NCI-H2107 (cell line): ENCODE measurements at places on chromosomes 2 and 18.

DNA sequence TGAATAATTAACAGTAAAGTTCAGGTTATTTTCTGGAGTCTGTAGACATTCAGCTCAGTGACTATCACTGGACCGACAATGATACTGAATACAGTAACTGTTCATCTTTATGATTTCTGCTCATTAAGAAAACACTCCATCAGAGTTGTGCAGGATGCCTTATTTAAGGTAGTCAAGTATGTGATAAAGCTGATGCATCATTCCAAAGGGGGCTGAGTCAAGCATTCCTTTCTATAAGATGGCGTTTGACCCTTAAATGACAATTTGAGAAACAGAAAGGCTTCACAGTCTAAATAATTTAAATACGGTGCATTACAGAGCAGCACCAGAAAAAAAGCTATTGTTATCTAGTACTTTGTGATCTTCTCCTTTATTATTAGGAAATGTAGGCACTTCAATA is 131.1 kb downstream of the CDH2 start:
- DNase-seq: no peak

DNA sequence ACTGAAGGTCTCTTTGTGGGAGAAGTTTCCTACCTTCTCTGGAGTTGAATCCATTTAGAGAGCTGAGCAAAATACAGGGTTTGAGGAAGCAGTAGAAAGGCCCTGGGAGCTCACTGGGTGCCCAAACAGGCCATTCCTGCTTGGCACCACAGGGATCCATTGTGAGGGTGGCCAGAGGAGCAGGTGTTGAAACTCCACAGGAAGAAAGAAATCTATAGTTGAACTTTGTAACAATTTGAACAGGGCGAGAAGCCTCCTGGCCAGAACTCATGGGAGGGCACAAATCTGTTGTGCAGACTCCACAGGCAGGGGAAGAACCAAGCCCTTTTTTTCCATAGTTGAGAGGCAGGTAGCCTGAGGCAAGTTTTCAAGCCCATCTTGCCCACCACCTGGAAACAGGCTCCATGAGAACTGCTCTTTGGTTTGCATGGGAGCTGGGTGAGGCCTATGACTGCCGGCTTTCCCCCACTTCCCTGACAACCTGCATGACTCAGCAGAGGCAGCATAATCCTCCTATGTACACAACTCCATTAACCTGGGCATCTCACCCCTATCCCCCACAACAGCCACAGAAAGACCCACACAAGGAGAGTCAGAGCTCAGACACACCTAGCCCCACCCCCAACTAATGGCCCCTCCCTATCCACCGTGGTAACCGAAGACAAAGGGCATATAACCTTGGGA is 1053.0 kb downstream of the TSN start:
- DNase-seq: no peak

GRCh38 chr2:191026377-191026776 is 12.4 kb upstream of the STAT1 start:
- DNase-seq: no peak

DNA sequence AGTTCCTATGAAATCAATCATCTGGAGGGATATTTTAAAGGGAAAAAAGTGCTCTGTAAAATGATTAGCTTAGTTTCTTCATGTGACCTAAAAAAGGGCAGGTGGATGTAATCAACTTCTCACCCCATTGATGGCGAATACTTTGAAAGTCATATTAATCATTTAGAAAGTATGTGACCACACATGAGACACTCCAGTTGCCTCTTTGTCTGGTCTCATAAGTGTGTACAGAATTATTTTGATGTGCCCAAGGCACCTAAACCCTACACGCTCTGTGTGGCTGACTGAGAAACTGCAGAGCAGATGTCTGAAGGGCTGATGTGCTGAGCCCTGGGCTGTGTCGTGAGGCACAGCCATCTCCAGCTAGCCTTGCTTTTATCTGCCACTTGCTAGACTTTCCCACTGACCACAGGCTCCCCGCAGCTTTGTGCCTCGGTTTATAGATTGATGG is 26.9 kb downstream of the SGPP2 start:
- no peak for DNase-seq

GRCh38 chr2:20868377-20868776 is 45.5 kb upstream of the LDAH start:
- DNase-seq: no peak

GRCh38 chr2:27489118-27489497 is 435 bp downstream of the IFT172 start:
- no peak for DNase-seq

GRCh38 chr18:75284566-75284965 is 74.0 kb downstream of the TSHZ1 start:
- DNase-seq: no peak

GRCh38 chr2:229970406-229970805 is 48.1 kb downstream of the FBXO36 start:
- no peak for DNase-seq

DNA sequence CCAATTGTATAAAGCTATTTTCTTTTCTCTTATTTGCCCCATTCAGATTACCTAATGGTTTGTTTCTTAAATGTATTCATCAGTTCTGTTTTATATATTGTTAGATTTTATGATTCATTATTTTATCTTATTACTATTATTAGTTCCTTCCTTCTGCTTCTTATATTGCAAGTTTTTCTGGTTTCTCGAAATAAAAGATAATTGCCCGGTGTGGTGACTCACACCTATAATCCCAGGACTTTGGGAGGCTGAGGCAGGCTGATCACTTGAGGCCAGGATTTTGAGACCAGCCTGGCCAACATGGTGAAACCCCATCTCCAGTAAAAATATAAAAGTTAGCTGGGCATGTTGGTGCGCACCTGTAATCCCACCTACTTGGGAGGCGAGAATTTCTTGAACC is 37.8 kb downstream of the ANTXR1 start:
- no peak for DNase-seq

GRCh38 chr2:112639936-112640335 is 5.8 kb upstream of the SLC20A1 start:
- no peak for DNase-seq

DNA sequence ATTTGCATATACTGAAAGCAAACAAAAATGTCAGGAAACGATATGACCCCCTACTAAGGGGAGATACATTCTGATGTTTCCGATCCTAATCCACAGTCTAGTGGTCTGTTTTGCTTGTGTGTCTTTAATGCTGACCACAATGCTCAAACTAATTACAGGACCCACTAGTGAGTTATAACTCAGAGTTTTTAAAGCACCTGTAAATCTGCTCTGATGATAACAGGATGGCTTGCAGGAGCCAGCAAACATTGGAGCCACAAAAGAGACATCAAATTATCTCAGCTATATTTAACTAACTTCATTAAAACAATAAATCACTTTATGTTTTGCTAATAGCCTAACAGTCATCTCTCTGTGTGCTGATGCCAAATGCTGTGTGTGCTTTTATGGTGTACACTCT is 300.3 kb downstream of the NBAS start:
- DNase-seq: no peak

- DNase-seq: no peak
Measured at GRCh38 chr2:23615216-23616020, 230.4 kb downstream of the KLHL29 start.

GRCh38 chr18:60391571-60392226 is 19.1 kb upstream of the MC4R start:
- no peak for DNase-seq

GRCh38 chr2:69221512-69221911 is 165.5 kb downstream of the GFPT1 start:
- DNase-seq: no peak

GRCh38 chr2:20612925-20613916 is 37.7 kb downstream of the HS1BP3 start:
- DNase-seq: no peak

- no peak for DNase-seq
Measured at GRCh38 chr18:59718108-59718463, 20.9 kb upstream of the CCBE1 start.

- DNase-seq: no peak
Measured at GRCh38 chr2:125405816-125406215, 1250.1 kb upstream of the GYPC start.

DNA sequence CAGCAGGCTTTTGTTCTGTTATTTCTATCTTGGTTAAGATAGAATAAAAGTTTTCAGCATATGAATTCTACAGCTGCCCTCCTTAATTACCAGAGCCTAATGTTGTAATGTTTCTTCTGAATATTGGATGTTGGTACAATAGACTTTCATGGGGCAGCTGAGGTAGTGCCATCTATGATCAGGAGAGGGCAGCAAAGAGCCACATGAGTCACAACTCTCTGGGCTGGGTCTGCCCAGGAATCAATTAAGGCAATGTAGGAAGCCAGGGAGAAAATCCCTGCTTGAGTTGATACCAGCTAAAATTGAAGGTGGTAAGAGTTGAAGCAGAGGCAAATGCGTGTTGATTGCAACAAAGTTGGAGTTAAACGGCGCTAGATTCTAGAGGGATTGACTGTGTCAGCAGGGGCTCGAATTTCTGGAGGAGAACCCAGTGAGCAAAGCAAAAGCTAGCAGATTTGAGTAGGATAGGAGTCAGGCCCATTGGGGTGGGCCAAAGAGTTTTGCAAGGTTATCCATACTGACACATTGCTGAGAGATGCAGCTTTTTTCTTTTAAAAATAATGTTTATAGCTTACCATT is 10.6 kb upstream of the MC5R start:
- no peak for DNase-seq

GRCh38 chr2:176083796-176084261 is at the start of gene EVX2:
Gene EVX2, minus strand, starts transcription at chr2:176083962. Its CDS starts 186 bp downstream, at chr2:176083776.
- DNase-seq: no peak

- no peak for DNase-seq
Measured at GRCh38 chr2:152336854-152337510, 2.0 kb downstream of the FMNL2 start.

DNA sequence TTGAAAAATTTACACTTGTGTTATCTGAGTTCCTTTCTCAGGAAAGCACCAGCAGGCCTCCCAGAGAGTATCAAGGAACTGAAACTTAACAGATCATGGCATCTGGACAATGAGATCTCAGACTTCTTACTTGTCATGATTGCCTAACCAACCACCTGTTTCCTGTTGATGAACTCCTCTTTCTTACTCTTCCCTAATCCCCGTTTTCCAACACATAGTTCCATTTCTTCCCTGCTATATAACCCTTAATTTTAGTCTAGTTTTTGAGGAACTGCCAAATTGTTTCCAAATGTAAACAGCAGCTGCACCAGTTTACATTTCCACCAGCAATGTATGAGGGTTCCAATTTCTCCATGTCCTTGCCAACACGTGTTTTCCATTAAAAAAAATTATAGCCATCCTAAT is 6.1 kb upstream of the FAM171B start:
- no peak for DNase-seq

DNA sequence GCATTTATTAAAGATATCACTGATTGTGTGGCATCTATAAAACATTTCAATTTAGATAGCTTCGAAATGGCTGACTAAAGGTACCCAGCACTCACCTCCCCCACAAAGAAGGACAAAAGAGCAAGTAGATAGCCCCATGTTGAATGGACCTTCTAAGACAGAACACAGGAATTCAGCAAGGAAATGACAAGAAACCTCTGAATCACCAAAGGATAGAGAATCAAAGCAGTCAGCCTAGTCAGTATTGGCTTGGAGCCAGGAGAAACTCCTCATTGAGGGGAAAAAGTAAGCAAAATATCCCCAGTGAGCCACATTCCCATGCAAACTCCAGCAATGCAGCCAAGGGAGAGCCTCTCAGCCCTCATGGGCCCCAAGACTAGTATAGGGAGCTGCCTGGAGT is 113.7 kb downstream of the BARD1 start:
- DNase-seq: no peak

- DNase-seq: no peak
Measured at GRCh38 chr2:210072493-210072892, 70.1 kb downstream of the RPE start.

DNA sequence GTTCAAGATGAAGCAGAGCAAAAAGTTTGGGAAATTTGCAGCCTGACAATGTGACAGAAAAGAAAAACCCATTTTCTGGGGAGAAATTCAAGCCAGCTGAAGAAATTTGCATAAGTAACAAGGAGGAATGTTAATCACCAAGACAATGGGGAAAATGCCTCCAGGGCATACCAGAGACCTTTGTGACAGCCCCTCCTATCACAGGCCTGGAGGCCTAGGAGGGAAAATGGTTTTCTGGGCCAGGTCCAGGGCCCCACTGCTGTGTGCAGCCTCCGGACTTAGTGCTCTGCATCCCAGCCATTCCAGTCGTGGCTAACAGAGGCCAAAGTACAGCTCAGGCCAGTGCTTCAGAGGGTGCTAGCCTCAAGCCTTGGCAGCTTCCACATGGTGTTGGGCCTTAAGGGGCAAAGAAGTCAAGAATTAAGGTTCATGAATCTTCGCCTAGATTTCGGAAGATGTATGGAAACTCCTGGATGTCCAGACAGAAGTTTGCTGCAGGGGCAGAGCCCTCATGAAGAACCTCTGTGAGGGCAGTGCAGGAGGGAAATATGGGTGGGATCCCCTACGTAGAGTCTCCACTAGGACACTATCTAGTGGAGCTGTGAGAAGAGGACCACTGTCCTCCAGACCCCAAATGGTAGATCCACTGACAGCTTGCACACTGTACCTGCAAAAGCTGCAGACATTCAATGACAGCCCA is 314.1 kb upstream of the TRIB2 start:
- DNase-seq: no peak

DNA sequence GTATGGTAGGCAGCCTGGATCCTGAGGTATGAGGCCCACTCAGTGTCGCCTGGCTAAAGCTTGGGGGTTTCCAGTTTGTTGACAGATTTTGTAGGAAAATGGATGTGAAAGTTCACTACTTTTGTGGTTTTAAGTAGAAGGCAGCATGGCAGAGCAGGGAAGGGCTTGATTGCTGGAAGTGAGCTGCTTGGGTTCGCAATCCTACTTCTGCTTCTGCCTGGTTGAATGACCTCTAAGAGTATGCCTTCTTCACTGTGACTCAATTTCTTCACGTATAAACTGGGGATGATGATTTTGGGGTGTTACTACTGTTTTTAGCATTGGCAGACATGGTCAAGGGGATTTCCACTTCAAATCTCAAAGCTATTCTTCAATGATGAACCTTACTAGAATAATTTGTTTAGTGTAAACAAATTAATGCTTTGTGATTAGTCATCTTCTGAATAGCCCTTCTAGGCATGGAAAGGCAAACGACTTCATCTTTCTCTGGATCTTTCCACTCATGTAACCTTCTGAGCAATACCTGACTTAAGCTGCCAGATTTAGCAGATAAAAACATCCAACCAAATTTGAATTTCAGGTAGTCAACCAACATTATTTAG is 13.2 kb downstream of the BMP10 start:
- no peak for DNase-seq

GRCh38 chr2:59296279-59296678 is 1055.2 kb upstream of the FANCL start:
- DNase-seq: no peak
